ENCODE measurements at places on chromosomes 6 and 20.

- no peak for DNase-seq
Observed at GRCh38 chr6:163354085-163354484, 60.4 kb upstream of the QKI start.

DNA sequence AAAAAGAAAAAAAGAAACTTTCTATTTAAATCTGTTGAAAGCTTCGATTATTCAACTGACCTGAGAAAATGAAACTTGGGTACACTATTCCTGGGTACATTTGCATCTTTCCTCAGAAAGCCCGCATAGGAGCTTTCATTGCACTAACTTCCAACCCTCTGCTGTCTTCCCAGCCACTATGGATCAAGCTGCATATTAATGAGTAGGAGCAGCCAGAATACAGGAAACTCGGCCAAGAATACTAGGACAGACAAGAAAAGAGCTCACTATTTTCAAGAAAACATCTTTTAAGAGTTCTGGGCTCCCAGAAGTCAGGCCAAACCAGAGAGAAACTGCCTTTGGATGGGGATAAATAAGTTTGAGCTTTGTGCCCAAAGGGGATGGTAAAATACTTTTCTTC lies 135.0 kb upstream of the CCDC28A start:
- DNase-seq, result no peak

DNA sequence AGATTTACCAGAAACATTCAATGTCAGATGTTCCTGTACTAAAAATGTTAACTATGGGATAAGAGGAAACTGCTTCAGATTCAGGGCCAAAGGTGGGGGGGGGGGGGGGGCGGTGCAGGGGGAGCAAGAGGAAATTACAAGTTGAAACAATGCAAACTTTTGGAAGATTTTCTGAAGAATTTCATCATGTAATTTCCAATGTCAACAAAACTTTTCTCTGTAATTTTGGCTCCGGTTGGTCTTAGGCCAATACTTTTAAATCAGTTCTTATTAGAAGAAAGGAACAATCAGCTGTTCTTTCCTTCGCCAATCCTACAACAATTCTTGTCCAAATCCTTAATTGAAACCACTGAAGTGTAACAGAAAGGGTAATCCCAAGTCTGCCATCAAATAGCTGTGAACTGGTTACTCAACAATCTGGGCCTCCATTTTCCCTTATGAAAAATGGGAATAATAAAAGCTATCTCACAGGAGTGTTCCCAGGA lies 13.1 kb downstream of the UQCC1 start:
- no peak for DNase-seq

GRCh38 chr20:45972500-45973183 lies 639 bp upstream of the ZNF335 start:
- DNase-seq, result no peak

Data from activated naive CD8-positive, alpha-beta T cell treated with anti-CD3 and anti-CD28 coated beads, Interleukin-2, amount 50 U/mL, for 16 hours (primary cell).